ENCODE measurements at places on chromosomes 4 and X.

- no peak overlapping the region for H3K27ac ChIP-seq
- H3K4me1 ChIP-seq = no peaks in the 10 kb centered on the region
- no peaks in the 10 kb centered on the region for H3K36me3 ChIP-seq
These were observed 11.9 kb upstream of the ADH7 start for GRCh38 chr4:99447079-99447478.

DNA sequence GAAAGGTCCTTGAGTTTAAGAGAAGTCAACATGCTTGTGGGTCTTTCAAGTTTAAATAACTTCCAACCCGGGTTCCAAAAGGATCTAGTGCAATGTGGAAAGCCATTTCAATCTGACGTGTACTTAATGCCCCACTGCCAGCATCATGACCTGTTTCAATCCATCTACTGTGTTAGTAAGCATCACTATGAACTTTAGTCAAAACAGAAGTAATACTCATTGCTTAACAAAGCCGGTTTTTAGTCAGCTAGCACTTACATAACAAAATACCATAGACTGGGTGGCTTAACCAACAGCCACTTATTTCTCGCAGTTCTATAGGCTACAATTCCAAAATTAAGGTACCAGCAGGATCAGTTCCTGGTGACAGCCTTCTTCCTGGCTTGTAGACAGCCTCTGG, 677.5 kb downstream of the DMD start:
- no peak overlapping the region for H3K4me3 ChIP-seq
- no peaks in the 10 kb centered on the region for H3K36me3 ChIP-seq
- H3K27ac ChIP-seq = no peak overlapping the region
- no peaks in the 10 kb centered on the region for H3K27me3 ChIP-seq
- DNase-seq = no peak

DNA sequence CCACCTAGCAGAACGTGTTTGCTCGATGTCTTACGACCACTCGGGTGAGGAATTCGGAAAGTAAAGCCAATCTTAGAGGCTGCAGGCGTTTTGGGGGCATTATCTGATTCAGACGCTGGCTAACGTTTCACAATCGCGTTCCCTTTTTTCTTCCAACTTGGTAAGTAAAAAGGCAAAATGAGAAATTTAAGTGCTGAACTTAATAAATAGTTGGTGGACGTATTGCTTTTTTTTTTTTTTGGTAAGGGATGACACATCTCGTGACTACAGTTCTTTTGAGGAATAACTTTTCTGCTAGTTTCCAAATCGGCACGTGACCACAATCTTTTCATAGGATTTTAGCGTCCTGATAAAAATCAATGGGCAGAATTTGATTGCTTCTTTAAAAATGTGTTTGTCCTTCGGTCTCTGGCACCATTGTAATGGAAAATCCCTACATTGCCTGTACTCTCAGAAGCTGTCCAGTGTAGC, 848 bp downstream of the RAB9A start:
- peak overlapping the region; percentile 95 for H3K27ac ChIP-seq
- H3K27me3 ChIP-seq = peaks cover 35% of the 10 kb centered on the region
- peaks cover 18% of the 10 kb centered on the region for H3K4me1 ChIP-seq
- H3K36me3 ChIP-seq = no peaks in the 10 kb centered on the region
- peak; percentile 49 for DNase-seq

GRCh38 chr4:80005863-80006262, 67.2 kb downstream of the ANTXR2 start:
- H3K4me1 ChIP-seq = no peaks in the 10 kb centered on the region
- no peak overlapping the region for H3K4me3 ChIP-seq
- H3K27ac ChIP-seq = no peak overlapping the region
- H3K27me3 ChIP-seq = no peaks in the 10 kb centered on the region
- no peak for DNase-seq

DNA sequence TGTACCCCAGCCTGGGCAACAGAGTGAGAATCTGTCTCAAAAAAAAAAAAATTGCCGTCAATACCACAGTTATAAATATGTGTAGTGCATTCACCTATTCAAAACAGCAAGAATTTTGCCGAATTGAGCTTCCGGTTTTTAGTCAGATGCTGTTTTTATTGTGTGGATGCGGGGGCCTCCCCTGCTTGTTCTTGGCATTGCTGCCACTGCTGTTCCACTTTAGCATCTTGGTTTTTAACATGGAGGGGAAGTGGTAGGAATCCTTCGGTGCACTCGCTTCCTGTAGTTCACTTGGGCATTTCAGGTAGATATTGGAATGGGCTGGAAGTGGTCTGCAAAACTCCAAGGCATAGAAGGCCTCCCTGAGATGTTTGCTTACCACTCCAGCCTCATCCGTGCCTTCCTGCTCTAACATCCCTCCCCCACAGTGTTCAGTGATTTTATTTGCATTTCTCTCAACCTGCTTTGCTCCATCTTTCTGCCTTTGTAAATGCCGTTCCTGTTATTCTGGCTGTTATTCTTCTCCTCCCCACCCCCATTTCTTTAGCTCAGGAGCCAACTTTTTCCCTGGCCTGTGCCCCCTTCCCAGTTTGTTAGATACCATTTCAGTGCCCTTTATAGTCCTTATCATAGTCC, 25.5 kb downstream of the MOB1B start:
- DNase-seq = no peak
- H3K27me3 ChIP-seq = no peaks in the 10 kb centered on the region
- H3K4me1 ChIP-seq = no peaks in the 10 kb centered on the region
- H3K36me3 ChIP-seq = no peaks in the 10 kb centered on the region
- H3K27ac ChIP-seq = no peak overlapping the region
